Central memory CD8-positive, alpha-beta T cell (primary cell): ENCODE measurements at places on chromosomes 4 and X.

- no peak for DNase-seq
- no peaks in the 10 kb centered on the region for H3K27me3 ChIP-seq
- H3K4me3 ChIP-seq = no peak overlapping the region
- peaks cover 4% of the 10 kb centered on the region for H3K4me1 ChIP-seq
- no peak overlapping the region for H3K27ac ChIP-seq
Measured at GRCh38 chr4:145852256-145852839, 86.3 kb downstream of the ZNF827 start.

DNA sequence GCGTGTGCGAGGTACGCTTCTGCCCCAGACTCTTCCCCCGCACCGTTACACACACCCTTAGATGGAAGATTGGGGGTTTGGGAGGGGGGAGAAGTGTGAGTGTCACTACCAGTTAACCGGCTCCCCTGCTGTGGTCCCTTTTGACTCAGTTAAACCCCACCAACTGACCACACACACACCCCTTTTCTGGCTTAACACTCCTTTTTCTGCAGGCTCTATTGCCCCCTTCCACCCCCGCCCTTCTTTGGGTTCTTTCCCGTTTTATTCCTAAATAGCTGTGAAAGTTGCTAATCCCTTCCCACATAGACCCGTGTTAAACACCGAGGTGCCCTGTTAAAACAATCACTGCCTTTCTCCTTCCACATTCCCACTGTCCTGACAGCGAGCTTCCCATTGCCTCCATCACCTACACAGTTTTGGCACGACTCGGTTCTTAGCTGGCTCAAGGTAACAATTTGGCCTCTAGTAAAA is 3.7 kb upstream of the NR3C2 start:
- H3K36me3 ChIP-seq = peaks cover 24% of the 10 kb centered on the region
- no peak for DNase-seq
- peaks cover 24% of the 10 kb centered on the region for H3K4me1 ChIP-seq

DNA sequence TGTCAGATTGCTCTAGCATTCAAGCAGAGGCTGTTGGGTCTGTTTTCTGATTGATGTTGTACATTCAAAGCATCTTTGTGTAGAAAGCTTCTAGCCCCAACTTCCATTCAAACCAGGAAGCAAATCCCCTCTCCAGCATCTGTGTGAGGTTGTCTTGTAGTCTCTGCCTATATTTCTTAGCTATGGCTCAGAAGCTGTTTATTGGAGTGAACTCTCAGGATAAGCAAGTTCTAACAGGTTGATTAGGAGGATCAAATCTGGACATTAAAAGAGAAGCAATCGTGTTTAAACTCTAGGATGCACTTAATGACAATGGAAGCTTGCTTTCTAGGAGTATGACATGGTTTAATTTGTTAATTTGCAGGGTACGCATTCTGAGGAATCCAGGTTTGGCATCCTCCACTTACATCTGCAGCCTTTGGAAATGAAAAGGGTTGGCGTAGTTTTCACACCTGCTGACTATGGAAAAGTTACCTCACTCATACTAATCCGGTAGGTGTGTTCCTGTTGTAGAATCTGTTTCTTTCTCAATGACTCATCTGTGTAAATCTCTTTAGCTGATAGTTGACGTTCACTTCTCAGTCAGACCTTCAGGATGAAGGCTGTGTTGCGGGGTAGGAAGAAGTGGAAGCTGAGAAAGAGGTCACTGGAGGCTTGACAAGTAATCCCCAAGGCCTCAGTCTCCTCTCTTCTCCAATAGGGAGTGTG is 88.0 kb upstream of the TLR2 start:
- no peaks in the 10 kb centered on the region for H3K4me1 ChIP-seq
- no peak for DNase-seq
- peaks cover 59% of the 10 kb centered on the region for H3K36me3 ChIP-seq

DNA sequence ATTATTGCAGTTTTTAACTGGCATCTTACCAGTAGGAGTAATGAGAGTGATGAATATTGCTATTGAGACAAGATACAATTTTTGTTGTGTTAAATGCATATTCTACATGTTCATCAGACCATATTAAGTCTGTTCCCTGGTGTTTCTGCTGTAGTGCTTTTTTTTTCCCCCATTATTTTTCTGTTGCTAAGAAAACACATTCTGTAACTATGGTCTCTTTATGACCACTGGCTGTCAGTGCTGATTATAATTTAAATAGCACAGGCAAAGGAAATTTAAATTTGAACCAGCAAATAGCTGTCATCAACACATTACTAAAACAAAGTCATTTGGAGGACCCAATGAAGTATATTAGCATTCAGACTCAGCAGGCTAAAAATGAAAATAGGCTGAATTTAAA is 98.3 kb upstream of the ANKRD50 start:
- H3K27me3 ChIP-seq = no peaks in the 10 kb centered on the region
- no peaks in the 10 kb centered on the region for H3K36me3 ChIP-seq
- H3K4me1 ChIP-seq = no peaks in the 10 kb centered on the region

DNA sequence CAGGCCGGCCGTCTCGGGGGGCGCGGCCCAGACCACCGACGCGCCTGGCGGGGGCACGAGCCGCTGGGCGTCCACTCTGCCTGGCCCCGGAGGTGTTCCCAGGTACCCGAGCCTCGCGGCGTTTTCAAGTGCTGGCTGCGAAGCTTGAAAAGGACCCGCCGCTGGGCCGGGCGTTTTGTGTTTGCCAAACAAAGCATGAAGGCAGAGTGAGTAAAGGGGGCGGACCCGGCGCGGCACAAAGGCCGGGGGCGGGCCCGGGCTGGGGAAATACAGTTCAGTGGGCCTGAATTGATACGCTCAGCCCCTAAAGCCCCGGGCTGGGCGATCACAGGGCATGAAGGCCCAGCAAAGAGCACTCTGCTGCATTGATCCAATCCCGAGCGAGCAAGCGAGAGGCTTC is 65.4 kb downstream of the SOX3 start:
- H3K27ac ChIP-seq = no peak overlapping the region
- H3K36me3 ChIP-seq = no peaks in the 10 kb centered on the region
- no peak overlapping the region for H3K4me3 ChIP-seq
- H3K27me3 ChIP-seq = no peaks in the 10 kb centered on the region
- no peak for DNase-seq

GRCh38 chrX:10168226-10168625 is 11.5 kb downstream of the CLCN4 start:
- peaks cover 11% of the 10 kb centered on the region for H3K27me3 ChIP-seq
- DNase-seq = no peak
- no peak overlapping the region for H3K4me3 ChIP-seq
- no peaks in the 10 kb centered on the region for H3K36me3 ChIP-seq
- no peak overlapping the region for H3K27ac ChIP-seq

- no peak for DNase-seq
- H3K27ac ChIP-seq = no peak overlapping the region
- no peaks in the 10 kb centered on the region for H3K4me1 ChIP-seq
Measured at GRCh38 chr4:107757864-107758476, 37.9 kb upstream of the PAPSS1 start.

- H3K27ac ChIP-seq = no peak overlapping the region
- no peak for DNase-seq
- peaks cover 2% of the 10 kb centered on the region for H3K36me3 ChIP-seq
- H3K4me1 ChIP-seq = no peaks in the 10 kb centered on the region
- no peak overlapping the region for H3K4me3 ChIP-seq
- H3K27me3 ChIP-seq = no peaks in the 10 kb centered on the region
Measured at GRCh38 chr4:124105212-124105611, 607.3 kb downstream of the ANKRD50 start.

DNA sequence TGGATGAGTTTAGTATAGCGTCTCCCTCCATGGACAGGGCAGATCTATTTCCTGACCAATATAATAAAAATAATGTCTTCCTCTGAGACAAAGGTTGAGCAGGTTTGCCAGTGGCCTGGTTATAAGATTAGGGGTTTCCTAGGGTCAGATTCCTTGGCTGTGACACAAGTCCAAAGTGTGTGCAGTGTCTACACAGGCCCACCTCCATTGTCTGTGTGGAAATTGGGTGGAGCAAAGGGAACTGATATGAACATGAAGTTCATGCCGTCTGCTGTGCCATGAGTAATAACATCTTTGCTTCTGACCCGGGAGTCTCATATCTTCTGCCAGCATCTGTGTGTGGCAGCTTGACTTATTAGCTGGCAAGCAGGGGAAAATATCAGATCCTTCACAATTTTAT is 187.7 kb upstream of the BOD1L1 start:
- no peaks in the 10 kb centered on the region for H3K36me3 ChIP-seq
- no peaks in the 10 kb centered on the region for H3K4me1 ChIP-seq
- no peak overlapping the region for H3K4me3 ChIP-seq
- no peak overlapping the region for H3K27ac ChIP-seq

GRCh38 chr4:88445252-88445651 is 11.7 kb upstream of the HERC5 start:
- no peak for DNase-seq
- H3K27ac ChIP-seq = no peak overlapping the region
- no peaks in the 10 kb centered on the region for H3K4me1 ChIP-seq
- H3K36me3 ChIP-seq = peaks cover 2% of the 10 kb centered on the region

- no peaks in the 10 kb centered on the region for H3K27me3 ChIP-seq
- H3K27ac ChIP-seq = peak overlapping the region; percentile 87
- peaks cover 25% of the 10 kb centered on the region for H3K36me3 ChIP-seq
- no peak for DNase-seq
Measured at GRCh38 chr4:81471298-81471587, 464 bp downstream of the RASGEF1B start.

DNA sequence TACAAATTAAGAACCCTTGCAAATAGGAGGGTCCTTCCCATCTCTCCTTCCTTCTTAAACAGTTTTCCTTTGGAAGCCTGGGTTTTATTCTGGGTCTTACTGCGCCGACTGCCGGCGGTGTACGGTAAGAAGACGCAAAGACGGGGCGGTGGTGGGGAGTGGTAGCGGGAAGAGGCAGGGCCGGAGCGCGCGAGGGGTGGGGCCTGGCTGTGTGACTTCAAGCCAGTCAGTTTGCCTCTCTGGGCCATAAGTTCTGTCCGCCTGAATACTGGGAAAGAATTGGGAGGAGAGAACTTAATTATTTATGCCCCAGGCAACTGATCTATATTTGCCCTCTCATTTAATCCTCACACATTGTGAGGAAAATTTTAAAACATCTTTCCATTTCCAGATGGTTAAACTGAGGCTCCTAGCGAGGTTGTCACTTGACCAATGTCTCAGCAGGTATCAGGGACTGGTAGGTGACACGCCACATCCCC is 726 bp upstream of the KANTR start:
- peak overlapping the region; percentile 86 for H3K27ac ChIP-seq
- DNase-seq = peak; percentile 48
- H3K27me3 ChIP-seq = no peaks in the 10 kb centered on the region
- peak overlapping the region; percentile 82 for H3K4me3 ChIP-seq
- H3K4me1 ChIP-seq = peaks cover 20% of the 10 kb centered on the region

GRCh38 chr4:122305853-122306252 is 73.0 kb upstream of the ADAD1 start:
- no peak for DNase-seq
- H3K4me3 ChIP-seq = no peak overlapping the region
- H3K4me1 ChIP-seq = peaks cover 5% of the 10 kb centered on the region

- H3K36me3 ChIP-seq = no peaks in the 10 kb centered on the region
- H3K4me3 ChIP-seq = no peak overlapping the region
- H3K27ac ChIP-seq = no peak overlapping the region
- DNase-seq = no peak
- peaks cover 58% of the 10 kb centered on the region for H3K27me3 ChIP-seq
Measured at GRCh38 chr4:24980740-24981139, 50.0 kb downstream of the LGI2 start.

DNA sequence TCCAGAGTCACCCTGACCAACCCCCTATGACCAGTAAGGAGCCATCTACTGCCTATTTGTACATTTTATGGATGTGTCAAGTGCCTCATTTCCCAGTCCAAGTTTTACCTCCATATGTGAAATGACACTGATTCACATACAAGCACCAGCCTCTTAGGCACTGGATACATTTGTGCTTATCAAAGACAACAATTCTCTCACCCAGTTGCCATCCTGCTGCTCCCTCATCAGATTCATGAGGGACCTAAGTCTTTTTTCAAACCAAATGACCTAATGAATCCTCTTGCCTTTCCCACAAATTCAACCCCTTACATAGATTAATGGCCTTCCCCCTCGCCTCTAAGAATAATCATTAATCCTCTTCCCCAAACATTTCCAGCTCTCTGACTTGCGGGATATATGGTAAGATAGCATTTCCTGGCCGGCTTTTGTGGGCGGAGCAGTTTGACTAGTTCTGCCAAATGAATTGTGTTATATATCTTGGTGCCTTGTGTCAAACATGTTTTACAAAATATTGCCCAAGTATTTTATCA is 233.9 kb downstream of the ARAP2 start:
- H3K27ac ChIP-seq = no peak overlapping the region
- no peaks in the 10 kb centered on the region for H3K27me3 ChIP-seq
- H3K4me1 ChIP-seq = no peaks in the 10 kb centered on the region
- no peak overlapping the region for H3K4me3 ChIP-seq
- H3K36me3 ChIP-seq = peaks cover 2% of the 10 kb centered on the region
- no peak for DNase-seq

DNA sequence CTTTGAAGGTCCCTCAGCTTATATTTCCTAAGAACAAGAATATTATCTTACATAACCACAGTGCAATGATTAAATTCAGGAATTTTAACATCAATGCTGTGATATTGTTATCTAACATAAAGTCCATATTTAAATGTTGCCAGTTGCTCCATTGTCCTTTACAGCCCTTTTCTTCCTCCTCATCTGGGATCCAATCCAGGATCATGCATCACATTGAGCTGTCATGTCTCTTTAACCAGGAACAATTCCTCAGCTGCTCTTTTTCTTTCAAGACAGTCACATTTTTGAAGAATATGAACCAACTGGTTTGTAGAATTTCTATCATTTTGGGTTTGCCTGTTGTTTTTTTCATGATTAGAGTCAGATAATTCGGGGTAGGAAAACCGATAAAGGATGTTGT is 12.0 kb downstream of the TMSB4X start:
- DNase-seq = no peak
- no peaks in the 10 kb centered on the region for H3K27me3 ChIP-seq
- H3K4me3 ChIP-seq = peak overlapping the region; percentile 73
- H3K4me1 ChIP-seq = peaks cover 44% of the 10 kb centered on the region
- H3K36me3 ChIP-seq = peaks cover 9% of the 10 kb centered on the region

- H3K27ac ChIP-seq = no peak overlapping the region
- DNase-seq = no peak
- H3K27me3 ChIP-seq = no peaks in the 10 kb centered on the region
- H3K4me1 ChIP-seq = no peaks in the 10 kb centered on the region
- H3K36me3 ChIP-seq = peaks cover 9% of the 10 kb centered on the region
Measured at GRCh38 chr4:118772081-118772766, 63.7 kb downstream of the SEC24D start.
